Ovary (tissue), 10 donors: ENCODE measurements at places on chromosomes 11 and 22.

- DNase-seq = no peak
Observed at GRCh38 chr11:446891-447290, 3.2 kb upstream of the PTDSS2 start.

DNA sequence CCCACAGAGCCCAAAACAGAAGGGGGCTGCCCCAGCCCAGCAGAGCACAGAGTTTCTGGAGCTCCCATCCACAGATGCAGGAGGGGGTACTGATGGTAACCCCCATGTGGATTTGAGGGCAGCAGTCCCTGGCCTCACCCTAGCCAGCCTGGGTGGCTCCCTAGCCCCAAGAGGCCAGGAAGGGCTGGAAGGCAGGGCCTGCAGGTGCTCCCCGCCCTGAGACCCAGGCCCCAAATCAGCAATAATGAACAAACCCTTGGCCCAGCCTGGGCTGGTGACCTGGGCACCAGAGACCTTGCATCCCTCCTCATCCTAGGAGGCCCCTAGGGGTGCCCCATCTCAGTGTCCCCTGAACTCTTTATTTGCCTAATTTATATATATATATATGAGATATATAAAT, 61.6 kb downstream of the MORC2 start:
- no peak for DNase-seq

DNA sequence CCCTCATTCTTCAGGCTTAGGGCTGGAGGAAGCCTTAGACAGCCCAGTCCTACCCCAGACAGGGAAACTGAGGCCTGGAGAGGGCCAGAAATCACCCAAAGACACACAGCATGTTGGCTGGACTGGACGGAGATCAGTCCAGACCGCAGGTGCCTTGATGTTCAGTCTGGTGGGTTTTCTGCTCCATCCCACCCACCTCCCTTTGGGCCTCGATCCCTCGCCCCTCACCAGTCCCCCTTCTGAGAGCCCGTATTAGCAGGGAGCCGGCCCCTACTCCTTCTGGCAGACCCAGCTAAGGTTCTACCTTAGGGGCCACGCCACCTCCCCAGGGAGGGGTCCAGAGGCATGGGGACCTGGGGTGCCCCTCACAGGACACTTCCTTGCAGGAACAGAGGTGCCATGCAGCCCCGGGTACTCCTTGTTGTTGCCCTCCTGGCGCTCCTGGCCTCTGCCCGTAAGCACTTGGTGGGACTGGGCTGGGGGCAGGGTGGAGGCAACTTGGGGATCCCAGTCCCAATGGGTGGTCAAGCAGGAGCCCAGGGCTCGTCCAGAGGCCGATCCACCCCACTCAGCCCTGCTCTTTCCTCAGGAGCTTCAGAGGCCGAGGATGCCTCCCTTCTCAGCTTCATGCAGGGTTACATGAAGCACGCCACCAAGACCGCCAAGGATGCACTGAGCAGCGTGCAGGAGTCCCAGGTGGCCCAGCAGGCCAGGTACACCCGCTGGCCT, 641 bp downstream of the APOC3 start:
- no peak for DNase-seq

- no peak for DNase-seq
Observed at GRCh38 chr11:130908770-130909625, 7.3 kb downstream of the SNX19 start.

- DNase-seq = peak; percentile 82
Observed at GRCh38 chr22:24805790-24806662, at the start of gene SGSM1. SGSM1 (plus strand) TSS chr22:24806211; CDS start chr22:24806326, 115 bp downstream.

- DNase-seq = no peak
Observed at GRCh38 chr11:13029872-13030271, 20.8 kb downstream of the RASSF10 start.

DNA sequence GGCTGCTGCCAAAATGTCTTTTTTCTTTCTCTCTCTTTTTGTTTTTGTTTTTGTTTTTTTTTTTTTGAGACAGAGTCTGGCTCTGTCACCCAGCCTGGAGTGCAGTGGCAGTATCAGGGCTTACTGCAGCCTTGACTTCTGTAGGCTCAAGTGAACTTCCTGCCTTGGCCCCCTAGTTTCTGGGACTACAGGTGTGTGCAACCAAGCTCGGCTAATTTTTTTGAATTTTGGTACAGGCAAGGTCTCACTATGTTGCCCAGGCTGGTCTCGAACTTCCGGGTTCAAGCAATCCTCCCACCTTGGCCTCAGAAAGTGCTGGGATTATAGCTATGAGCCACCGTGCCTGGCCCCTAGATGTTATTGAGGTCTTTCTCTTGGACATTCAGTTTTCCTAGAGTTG, 2.2 kb upstream of the DDX10 start:
- no peak for DNase-seq

GRCh38 chr11:64624883-64625481, 34.0 kb downstream of the SLC22A12 start:
- no peak for DNase-seq

- DNase-seq = no peak
Observed at GRCh38 chr11:90698238-90698637, 475.4 kb upstream of the CHORDC1 start.
